Right atrium auricular region (tissue), 2 donors: ENCODE measurements at places on chromosomes 5 and 9.

GRCh38 chr5:96065685-96066385 is 104.2 kb upstream of the ELL2 start:
- DNase-seq = no peak

- DNase-seq = peak; percentile 82
Observed at GRCh38 chr9:122122903-122123632, 30.0 kb upstream of the TTLL11 start.

GRCh38 chr5:36680066-36680465 is 73.7 kb downstream of the SLC1A3 start:
- DNase-seq = peak; percentile 78

GRCh38 chr9:127931092-127931881 is 710 bp upstream of the PIP5KL1 start:
- DNase-seq = no peak

DNA sequence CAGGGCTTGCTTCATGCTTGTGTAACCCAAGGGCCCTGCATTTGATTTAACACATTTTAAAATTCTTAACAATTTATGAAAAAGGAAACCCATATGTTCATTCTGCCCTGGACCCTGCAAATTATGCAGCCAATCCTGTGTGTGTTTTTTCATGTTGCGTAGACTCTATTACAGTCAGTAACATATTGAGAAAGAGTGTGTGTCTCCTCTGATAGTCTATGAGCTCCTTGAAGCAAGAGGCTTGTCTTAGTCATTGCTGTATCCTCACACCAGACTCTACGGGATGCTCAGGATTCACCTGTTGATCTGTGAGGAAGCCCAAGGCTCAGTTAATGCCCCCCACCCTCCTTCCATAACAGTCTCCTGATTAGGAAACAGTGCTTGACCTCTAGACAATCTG is 177.3 kb upstream of the DMAC1 start:
- DNase-seq = no peak

- no peak for DNase-seq
Observed at GRCh38 chr9:135779571-135779970, 77.6 kb downstream of the KCNT1 start.

GRCh38 chr9:115980502-115980901 is 173.1 kb upstream of the PAPPA start:
- DNase-seq = no peak

GRCh38 chr5:159313197-159313596 is 17.1 kb downstream of the IL12B start:
- no peak for DNase-seq

GRCh38 chr5:152634586-152634985 is 229.5 kb upstream of the NMUR2 start:
- no peak for DNase-seq

DNA sequence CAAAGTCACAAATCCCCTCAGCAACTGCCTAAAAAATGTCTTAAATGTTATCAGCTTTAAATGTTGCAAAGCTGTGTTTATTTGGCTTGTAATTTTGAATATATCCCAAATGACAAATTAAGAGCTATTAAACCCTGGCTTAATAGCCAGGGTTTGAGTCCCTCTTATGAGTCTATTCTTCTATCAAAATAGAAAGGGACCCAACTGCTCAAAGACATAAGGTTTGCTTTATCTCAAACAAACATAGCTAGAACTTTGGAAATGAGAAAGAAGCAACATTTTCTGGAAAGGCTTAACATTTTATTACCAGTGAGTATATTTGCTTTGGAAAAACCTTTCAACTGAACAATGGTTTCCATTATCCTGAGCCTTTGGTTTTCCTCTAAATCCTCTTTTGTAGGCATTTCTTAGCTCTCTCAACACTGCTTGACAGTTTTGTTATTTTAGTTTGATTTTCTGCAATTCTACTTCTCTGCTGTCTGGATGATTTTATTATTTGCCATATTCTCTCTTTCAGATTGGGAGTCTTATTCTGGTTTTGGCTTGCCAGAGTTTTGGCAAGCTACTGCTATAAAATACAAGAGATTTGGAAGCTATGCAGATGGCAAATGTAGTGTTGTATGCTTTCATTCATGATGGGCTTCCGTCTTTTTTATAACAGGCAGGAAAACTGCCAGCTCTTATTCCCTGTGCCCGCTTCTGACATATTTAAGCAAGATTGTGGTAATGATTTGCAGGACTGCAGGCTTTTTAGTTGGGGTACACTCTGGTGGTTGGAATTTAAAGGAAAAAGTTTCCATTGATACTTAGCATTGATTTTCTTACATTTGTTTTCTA is 734.9 kb downstream of the DTWD2 start:
- DNase-seq = no peak

DNA sequence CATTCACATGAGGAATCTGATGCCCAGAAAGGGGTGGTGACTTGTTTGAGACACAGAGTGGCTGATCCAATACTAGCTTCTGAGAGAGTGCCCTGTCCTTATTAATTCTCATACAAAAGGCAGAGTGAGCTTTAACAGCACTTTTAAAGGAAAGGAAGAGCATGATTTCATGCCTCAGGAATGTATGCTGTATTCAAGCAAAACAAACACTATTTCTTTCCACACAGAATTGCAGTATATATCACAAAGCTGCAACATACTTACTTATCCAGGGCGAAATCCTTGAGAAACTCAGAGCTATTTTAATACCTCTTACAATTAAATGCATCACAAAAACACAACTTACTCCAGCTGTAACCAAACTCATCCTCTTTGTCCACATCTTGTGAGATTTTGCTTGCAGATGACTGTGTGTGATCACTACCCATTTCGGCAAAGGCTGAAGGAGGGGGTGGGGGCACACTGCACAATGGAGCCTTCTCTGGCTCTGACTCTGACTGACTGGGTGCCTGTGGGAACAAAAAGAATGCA is 139.8 kb downstream of the MPDZ start:
- no peak for DNase-seq

GRCh38 chr9:93893899-93894690 is 61.1 kb downstream of the BARX1 start:
- no peak for DNase-seq

DNA sequence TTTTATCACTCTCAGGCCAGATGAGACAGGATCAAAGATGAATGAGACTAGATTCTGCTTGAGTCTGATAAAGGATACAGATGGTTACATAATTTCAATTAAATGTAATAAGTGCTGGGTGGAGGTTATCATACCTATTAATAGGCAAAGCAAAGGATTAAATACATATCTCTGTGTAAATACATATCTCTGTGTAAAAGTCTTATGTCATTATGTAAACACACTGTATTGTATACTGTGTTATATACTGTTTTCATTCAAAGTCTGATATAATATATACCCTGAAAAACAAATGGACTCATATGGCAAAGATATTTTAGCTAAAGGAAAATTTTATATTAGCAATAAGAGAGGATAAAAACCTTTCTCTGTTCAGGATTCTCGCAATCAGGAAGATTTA is 605.8 kb upstream of the PTGER4 start:
- DNase-seq = no peak

- no peak for DNase-seq
Observed at GRCh38 chr9:133569121-133569785, 34.7 kb downstream of the ADAMTSL2 start.

DNA sequence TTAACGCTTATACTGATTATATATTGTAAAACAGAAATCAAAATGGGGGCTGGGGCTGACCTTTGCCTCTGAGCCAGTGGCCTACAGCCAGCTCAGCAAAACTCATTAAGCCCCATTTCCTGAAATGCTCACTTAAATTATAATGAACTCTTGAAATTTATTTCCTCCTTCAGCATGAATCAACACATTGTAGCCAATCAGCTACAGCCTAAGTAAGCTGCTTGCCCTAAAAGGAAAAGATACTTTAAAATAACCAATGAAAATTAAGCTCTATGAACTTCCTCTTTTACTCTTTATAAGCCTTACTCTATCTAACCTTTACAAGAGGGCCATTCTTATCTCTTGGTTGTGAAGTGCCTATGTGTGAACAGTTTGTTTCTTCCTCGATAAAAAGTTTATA is 33.5 kb upstream of the SUB1 start:
- no peak for DNase-seq

DNA sequence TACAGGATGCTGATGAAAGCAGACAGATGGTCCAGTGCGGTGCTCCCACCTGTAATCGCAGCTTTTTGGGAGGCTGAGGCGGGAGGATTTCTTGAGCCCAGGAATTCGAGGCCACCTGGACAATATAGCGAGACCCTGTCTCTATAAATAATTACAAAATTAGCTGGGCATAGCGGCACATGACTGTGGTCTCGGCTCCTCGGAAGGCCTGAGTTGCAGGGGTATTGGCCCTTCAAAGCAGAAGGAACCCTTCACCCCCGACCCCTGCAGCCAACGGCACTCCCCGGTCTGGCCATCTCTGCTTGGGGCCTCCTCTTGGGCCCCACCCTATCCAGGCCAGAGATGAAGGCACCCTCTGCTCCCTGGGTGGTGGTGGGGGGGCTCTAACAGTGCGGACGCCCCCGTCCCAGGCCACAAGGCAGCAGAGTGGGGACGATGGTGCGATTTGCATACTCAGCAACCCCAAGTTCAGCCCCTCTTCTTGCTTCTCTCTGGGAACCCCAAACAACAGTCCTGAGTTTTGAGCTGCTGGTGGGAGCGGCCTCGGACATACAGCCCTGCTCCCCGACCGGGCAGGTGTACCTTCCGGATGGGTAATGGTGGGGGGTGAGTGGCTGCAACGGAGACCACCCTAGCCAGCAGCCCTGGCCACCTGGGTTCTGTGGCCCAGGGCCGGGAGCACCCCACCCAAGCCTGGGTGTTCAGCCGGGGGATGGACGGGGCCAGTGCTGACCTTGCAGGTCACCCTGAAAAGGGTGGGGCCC is 50.7 kb downstream of the NACC2 start:
- DNase-seq = no peak

DNA sequence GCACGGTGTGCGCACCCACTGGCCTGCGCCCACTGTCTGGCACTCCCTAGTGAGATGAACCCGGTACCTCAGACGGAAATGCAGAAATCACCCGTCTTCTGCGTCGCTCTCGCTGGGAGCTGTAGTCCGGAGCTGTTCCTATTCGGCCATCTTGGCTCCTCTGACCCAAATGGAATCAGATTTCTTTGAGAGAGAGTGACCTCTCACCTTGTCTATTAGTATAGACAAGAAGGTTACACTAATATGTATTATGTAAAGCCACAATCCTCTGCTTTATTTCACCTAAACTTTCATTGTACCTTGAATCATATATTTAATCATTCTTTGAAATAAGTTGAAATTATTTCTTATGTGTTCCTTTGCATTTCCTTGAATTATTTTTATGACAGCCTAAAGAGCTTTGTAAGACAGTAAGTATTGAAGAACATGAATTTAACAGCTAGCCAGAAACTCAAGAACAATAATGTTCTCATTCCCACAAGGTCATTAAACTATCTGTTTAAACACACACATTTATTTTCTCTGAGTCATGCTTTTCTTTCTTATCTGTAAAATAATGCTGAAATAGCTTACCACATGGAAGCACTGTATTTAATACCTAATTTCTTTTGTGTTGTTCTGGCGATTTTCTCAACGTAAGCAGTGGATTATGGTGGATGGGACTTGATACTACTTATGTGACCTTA is 91.8 kb upstream of the DMRTA1 start:
- DNase-seq = no peak

GRCh38 chr9:112380102-112380824 is at the start of gene HSDL2:
Gene HSDL2, plus strand, starts transcription at chr9:112380108. Its CDS starts 56 bp downstream, at chr9:112380164.
- DNase-seq = no peak

DNA sequence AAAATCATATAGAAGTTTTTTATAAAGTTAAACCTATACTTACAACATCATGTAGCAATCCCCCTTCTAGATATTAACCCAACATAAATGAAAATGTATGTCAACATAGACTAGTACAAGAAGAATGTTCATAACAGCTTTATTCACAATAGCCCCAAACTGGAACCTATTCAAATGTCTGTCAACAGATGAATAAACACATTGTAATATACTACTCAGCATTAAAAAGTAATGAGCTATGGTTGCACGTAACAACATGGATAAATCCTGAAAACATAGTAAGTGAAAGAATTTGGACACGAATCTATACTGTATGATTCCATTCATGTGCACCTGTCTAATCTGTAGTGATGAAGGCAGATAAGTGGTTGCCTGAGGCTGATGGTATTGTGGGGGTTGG is 73.9 kb downstream of the CSNK1G3 start:
- DNase-seq = no peak

DNA sequence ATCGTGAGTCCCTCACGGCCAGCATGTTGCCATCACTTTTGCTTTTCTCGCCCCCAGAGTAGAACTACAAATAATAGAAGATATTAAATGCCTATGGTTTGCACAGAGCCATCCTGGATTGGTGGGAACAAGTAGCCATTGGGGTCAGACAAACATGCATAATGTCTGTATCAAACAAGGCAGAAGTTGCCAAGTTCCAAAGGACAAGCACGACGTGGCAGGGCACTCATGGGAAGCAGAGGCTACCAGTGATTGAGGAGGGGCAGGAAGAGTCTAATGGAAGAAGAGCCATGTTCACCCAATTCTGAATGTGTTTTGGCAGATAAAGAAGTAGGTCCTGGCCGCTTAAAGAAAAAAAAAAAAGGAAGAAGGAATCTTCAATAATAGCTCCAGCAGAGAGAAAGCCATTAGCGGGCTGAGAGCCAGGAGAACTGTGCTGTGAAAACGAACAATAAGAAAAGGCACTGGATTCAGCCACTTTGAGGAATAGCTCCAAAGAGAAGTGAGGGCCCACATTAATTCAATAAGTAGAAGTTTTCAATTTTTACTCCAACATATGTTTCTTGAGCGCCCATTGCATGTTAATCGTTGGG is 153.7 kb upstream of the ADCY2 start:
- DNase-seq = no peak

DNA sequence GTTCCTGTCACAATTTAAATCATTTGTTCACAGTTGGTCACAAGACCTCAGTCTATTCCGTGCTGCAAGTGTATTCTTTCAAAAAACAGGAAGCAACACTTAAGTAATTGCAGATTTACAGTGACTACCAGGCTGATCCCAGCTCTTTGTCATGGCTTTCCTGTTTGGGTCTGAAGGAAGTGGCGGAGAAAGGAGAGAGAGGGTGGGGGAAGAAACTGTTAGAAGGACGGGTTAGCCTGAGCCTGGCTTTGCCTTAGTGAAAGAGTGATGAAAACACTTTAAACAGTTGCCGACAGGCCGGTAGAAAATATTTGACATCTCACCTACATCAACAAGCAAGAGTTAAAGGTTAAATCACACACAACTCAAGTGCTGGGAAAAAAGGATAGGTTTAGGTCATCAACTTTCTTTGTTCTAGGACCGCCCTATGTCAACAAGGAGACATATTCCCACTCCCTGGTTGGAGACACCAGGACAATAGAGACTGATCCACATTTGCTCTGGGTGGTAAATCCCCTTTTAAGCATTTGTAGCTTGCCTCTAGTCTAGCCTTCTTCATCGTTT is 102.2 kb upstream of the DAB2 start:
- no peak for DNase-seq

GRCh38 chr9:128096616-128097536 is 28.8 kb downstream of the SLC25A25 start:
- DNase-seq = no peak
